ENCODE measurements at places on chromosomes 11 and 22.

- DNase-seq: no peak
Measured at GRCh38 chr11:68345776-68346461, 33.5 kb downstream of the LRP5 start.

DNA sequence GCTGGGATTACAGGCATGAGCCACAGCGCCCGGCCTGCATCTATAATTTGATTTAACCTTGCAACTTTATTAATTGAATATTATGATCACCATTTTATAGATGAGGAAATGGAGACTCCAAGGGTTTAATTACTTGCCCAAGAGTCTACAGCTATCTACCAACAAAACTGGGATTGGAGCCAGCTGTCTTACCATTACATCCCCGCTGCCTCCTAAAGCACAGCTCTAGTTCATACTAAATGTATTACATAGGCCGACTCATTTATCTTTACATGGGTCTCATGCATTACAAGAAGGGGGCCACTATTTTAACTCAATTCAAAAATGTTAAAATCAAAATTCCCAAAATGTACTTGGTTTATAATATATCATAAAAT is 14.1 kb upstream of the TMA7B start:
- DNase-seq: no peak

GRCh38 chr11:55658031-55658573 is 3.9 kb upstream of the OR4C6 start:
- peak; percentile 90 for DNase-seq

DNA sequence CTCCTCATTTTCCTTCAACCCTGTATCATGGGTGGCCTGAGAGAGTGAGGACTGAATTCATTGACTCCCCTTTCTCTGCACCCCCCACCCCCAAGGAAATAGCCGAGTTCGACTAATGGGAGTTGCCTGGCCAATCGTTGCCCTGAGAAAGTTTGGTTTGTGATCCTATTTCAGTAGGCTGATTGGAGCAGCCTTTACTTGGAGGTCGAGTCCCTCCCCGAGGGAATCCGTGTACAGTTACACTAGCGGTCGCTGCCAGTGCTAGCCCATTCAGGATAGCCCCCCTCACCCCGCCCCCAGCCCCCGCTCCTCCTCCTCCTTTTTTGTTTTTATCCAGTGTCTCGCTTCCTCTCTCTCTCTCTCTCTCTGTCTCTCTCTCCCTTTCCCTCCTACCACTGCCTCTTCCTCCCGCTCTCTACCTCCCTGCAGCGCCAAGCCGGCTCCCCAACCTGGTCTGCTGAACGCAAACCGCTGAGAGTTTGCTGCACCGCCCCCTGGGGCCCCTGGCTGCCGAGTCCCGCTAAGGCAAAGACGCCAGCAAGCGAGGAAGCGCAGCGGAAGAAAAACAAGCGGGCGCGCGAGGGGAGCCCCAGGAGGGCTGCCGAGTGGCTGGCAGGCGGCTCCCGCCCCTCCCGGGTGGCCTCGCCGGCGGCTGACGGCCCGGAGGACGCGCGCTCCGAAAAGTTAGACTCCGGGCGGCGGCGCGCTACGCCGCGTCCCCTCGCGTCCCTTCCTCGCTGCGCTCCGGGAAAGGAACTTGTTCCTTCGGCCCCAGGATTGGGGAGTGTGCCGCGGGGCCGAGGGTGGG is at the start of gene GRAMD1B:
GRAMD1B (plus strand) TSS at position 357 of the 808 bp plus-strand sequence. CDS start 524 bp downstream, outside the sequence.
- peak; percentile 73 for DNase-seq

DNA sequence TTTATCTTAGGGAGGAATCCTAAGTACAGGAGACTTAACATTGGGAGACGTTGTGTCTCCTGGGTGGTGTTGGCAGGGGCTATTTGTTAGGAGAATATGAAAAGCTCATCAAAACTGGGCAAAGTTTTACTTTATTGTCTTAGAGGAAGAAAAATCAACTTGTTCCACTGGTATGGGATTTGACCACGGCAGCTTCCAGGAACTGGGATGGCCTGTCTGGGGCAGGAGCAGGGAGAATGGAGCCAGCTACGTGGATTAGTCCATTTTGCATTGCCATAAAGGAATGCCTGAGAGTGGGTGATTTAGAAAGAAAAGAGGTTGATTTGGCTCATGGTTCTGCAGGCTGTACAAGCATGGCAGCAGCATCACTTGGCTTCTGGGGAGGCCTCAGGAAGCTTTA is 198.4 kb downstream of the ADAMTS15 start:
- DNase-seq: no peak

DNA sequence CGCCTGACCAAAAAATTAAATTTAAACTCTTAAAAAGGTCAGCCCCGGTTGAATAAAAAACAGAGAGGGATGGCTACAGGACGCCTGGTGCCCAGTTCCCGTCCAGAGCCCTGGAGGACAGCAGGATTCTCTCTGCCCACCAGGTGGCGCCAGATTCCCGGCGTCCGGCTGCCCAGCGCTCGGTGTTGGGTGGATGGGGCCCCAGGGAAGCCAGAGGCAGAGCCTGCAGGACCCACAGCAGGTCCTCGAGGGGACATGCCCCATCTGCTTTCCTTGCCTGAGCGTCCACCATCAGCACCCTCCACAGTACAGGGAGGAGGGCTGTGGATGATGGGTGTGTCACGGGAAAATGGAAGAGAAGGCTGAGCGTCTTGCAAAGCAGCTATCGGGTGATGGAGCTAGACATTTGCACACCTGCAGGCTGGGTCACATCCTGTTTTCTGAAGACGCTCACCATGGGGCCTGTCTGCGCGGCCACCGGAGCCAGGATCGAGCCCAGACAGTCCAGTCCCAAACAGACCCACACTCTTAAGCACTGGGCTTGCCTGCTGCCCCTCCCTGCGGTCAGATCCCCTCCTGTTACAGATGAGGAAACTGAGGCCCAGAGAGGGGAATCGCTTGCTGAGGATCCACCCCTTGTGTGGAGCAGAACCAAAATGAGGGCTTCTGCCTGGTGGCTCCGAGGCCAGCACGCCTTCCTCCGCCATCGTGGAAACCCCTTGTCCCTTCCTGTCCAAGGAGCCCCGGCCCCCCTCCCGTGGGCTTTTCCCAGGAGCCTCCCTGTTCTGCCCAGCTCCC is 18.5 kb upstream of the CBX7 start:
- peak; percentile 76 for DNase-seq

GRCh38 chr22:44555597-44555996 is 57.6 kb upstream of the RTL6 start:
- no peak for DNase-seq

DNA sequence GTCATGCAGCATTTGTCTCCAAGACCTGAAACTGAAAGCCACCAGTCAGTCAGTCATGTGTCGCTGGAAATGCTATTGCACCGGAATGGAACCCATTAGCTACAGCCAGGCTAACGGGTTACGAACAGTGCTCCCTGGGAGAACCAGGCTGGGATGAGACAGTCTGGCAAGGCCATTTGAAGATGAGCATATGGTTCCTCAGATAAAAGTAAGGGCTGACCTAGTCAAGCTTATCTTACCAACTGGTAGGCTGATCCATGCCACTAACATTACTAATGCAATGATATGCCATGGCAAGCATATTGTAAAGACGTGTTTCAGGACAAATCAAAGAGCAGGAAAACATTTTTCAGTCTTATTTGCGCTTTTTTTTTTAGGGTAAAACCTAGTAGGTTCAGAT is 28.4 kb downstream of the NAP1L4 start:
- DNase-seq: no peak

GRCh38 chr22:31278626-31279326 is 13.5 kb downstream of the PIK3IP1 start:
- no peak for DNase-seq

DNA sequence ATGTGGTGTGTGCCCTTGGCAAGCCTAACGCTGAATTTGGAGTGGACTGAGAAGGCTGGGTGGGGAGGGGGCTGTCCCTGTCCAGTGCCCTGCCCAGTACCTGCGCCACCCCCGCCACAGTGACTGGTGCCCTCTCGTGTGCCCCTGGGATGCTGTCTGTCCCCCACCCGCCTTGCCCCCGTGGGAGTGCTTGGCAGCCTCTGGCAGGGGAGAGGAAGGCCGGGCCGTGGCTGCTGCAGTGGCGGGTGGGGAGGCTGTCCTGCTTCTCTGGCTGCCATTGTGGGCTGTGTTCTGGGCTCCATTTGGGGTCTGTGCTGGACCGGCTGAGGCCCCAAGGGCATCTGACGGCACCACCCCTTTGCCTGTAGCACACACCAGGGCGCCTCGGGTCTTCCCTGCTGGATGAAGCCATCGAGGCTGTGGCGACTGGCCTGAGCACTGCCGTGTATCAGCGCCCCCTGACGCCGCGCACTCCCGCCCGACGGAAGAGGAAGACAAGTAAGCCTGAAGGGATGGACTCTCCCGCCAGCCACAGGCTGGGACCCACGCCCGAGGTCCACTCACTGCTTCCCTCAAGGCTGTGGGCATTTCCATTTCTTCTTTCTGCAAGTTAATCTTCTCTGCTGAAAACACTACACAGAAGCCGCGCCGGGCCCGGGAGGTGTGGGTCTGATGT is 17.6 kb downstream of the IRF7 start:
- no peak for DNase-seq

- no peak for DNase-seq
Measured at GRCh38 chr22:25928038-25928437, 186.1 kb downstream of the MYO18B start.

- DNase-seq: peak; percentile 75
Measured at GRCh38 chr11:14500181-14500651, 605 bp upstream of the COPB1 start.

GRCh38 chr22:32558681-32559355 is 84.2 kb downstream of the FBXO7 start:
- DNase-seq: no peak

GRCh38 chr11:33475993-33476392 is 218.8 kb downstream of the HIPK3 start:
- peak; percentile 19 for DNase-seq

DNA sequence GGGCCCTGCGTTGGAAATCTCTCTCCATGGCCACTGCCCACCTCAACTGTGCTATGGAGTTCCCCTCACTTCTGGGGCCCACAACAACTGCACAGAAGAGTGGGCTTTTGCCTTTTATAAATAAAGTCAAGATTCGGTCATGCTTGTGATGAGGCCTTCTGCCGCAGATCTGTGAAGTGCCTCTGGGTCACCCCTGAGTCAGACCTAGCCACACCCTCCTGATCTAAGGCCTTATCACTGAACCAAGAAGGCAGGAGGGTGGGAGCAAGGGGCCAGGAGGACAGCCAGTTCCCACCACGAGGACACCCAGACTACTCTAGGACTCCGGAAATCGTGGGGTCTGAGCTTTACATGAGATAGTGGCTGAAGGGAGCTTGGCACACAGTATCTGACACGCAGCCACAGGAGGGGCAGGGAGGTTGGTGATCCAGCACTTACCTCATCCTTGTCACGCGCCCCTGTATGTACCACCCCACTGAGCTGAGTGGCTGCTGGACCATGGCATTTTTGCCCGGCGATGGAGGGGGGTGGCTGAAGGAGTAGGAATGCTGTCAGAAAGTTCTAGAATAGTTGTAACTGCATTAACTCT is 115.7 kb downstream of the ABTB2 start:
- no peak for DNase-seq

DNA sequence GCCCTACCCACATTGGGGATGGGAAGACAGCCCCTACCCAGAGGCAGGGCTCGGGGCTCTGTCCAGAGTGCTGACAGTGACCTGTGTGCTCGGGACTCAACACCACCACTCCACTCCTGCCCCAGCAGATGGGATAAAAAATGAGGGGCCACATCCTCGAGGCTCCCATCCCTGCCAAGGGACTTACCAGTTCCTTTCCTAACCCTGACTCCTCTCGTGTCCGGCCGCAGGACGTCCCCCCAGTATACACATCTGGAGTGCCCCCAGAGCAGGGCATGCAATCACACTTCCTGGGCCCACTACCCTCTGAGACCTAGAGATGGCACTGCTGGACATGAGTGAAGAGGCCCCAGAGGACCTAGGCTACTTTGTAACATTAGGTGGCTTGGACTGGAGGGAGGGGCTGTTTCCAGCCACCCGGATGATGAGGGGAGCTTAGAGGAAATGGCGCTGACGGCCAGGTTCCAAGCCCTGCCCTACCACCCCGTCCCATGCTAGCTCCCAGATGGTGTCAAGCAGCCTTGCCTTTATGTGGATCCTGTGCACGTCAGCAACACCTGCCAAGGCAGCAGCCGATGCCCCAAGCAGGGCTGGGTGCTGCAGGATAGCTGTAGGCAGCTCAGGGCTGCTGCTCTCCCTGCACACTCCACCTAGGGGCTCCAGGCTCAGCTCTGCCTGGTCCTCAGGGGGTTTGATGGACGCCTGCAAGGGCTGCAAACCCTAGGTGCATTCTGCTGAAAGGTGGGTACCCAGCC is 86.6 kb downstream of the DGCR2 start:
- no peak for DNase-seq

- no peak for DNase-seq
Measured at GRCh38 chr11:132134322-132134721, 763.9 kb downstream of the NTM start.

GRCh38 chr11:119056421-119056999 is 495 bp downstream of the HYOU1 start:
- DNase-seq: peak; percentile 80

DNA sequence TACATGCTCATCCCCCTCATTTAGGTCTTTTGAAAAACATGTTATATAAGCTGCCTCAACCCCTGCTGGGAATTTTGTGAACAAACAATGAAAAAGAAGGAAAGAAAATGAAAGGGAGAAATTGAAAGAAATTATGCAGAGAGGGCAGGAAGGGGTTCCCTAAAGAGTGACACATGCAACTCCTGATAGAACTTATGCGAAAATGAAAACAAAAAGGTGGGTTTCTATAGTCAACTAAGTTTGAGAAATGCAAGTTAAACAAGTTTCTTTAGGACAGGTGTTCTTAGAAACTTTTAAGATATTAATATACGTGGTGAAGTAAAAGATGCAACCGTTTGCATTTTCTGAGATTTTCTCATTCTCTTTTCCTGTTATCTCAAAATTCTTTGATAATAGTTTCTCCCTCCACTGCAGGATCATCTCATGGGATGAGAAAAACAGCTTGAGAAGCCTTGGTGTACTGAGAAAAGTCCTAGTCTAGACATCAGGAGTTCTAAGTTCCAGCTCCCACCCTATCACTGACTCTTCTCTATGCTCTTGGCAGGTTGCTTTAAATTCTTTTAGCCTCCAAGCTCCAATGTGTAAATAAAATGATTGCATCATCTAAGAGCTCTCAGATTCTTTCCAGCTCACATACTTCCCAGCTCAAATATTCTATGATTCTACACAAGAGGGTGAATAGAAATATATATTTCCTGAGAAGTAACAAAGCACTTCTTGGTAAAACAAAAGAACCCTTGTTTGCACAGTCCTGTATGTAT is 109.2 kb downstream of the FAM76B start:
- peak; percentile 89 for DNase-seq

DNA sequence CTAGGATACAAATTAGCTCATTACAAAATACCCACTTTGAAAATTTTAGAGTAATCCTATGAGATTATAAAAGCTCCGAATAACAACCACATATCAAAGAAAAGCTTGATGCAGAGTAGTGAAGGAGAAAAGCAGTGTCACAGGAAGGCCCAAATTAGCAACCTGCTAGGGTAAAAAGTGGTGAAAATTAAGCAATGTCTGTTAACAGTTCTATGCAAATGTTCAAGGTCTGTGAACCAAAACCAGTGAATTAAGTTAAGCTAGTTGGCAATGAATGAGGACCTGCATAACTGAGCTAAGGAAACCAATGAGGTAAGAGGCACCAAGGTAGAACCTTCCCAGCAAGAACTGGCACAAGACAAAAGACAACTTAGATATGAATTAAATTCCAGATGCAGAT is 29.6 kb downstream of the PRDM10 start:
- DNase-seq: peak; percentile 15
